HEK293T (cell line): ENCODE measurements at places on chromosomes 7 and 10.

GRCh38 chr10:114825513-114826253 is 4.1 kb downstream of the FHIP2A start:
- DNase-seq = no peak

GRCh38 chr10:119863951-119864565 is 8.6 kb downstream of the MCMBP start:
- DNase-seq = no peak

DNA sequence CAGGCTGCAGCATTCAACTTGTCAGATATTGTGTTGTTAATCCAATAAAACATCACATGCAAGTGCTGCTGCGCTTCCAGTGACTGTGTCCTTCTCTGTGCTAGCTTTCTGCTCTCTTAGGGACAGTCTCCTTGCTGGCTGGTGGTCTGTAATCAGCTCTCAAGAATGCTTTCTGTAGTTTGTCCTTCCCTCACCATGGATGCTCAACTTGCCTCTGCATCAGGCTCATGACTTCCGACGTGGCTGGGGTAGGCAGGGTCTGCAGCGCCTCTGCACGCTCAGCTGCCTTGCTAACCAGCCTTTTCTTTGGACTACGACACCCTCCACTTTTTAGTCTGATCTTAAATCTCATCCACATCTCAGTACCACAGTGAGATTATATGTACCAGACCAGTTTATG is 58.3 kb downstream of the MMRN2 start:
- no peak for DNase-seq

DNA sequence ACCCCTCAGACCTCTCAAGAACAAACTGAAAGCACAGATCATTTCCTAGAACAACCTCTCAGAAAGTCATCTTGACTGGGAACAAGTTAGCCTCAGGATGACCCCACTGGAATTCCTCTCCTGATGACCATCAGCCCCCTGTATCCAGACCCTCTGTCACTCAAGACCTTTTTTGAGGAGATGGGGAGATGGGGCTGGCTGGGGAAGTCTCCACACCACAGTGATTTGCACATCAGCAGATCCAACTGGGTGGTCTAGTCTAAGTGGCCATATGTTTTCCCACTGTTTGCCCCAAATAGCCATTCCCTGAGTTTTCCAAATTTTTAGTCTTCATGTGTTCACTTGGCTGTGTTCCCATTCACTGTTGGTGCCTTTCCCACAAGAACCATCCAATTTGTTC is 452.4 kb upstream of the NPVF start:
- no peak for DNase-seq

GRCh38 chr10:13392701-13393100 is 44.6 kb upstream of the SEPHS1 start:
- DNase-seq = no peak
